ENCODE measurements at places on chromosomes 6 and 20.
A peak's percentile ranks its signal among the peaks of the same experiment; 100 is the strongest.

- DNase-seq: peak; percentile 72
These were observed 324.7 kb downstream of the CD83 start for GRCh38 chr6:14442242-14442641.

DNA sequence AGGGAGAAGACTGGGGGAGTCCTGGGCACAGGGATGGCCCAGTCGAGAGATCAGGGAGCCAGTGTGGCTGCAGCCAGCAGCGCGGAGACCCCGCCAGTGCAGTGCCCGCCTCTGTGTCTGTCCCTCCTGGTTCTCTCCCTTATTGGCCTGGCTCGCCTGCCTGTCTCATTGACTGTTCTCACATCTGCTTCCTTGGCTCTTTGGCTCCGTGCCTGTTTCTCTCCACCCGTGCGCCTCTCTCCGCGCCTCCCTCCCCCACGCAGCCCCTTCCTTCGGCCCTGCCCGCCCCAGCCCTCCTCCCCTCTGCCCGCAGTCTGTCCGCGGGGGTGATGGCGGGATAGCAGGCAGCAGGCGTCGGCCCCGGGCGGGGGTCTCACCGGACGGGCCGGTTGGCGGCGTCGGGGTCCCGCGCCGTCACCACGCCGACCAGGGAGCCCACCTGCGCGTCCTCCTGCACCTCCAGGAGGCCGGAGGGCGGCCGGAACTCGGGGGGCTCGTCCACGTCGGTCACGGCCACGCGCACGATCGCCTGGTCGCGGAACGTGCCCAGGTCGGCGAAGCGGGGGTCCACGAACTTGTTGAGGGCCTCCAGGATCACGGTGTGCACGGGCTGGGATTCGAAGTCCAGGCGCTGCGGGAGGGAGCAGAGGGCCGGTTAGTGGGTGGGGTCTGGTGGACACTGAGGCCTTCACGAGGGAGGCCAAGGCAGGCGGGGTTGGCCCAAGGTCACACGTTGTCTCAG is 92.0 kb downstream of the CD40 start:
- no peak for DNase-seq

GRCh38 chr6:138440296-138440695 is 36.3 kb downstream of the HEBP2 start:
- no peak for DNase-seq

GRCh38 chr6:24126586-24127192 is 674 bp downstream of the NRSN1 start:
- peak; percentile 6 for DNase-seq

DNA sequence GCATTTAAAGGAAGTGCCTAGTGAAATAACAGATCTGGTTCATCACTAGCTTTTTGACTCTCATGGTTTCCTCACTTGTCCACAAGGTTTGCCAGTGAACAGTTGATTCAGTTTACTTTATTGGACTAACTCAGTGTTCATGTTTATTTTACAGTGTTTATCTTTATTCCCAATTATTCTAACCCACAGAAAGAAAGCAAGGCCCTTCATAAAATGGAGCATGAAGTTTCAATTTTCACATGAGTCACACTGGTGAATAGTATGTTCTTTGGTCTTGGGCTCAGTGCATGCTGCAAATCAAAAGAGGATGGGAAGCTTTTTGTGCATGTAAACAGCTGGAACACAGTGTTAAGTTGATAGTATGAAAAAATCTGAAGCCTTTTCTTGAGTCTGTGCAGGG is 217.6 kb upstream of the HDDC2 start:
- DNase-seq: no peak

All from GDM1 (cell line).